GM12864 (cell line): ENCODE measurements at places on chromosomes 5 and 9.

DNA sequence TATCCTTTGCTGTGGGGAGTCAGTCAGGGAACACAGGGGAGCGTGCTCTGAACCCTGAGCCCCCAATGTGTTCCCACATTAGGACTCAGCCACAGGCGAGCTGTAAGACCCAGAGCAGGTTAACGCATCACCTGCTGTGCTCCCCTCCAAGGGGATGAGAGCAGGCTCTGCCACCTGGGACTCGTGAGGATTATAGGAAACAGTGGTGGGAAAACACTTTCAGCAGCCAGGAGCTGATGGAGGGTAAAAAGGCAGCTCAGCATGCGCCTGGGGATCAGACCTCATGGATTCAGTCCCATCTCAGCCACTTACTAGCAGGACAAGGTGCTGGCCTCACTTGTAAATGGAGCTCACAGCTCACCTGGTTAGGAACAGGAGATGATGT is 9.2 kb downstream of the JADE2 start:
- no peak for DNase-seq

GRCh38 chr9:137021979-137022661 is 5.9 kb downstream of the ABCA2 start:
- DNase-seq, result no peak

DNA sequence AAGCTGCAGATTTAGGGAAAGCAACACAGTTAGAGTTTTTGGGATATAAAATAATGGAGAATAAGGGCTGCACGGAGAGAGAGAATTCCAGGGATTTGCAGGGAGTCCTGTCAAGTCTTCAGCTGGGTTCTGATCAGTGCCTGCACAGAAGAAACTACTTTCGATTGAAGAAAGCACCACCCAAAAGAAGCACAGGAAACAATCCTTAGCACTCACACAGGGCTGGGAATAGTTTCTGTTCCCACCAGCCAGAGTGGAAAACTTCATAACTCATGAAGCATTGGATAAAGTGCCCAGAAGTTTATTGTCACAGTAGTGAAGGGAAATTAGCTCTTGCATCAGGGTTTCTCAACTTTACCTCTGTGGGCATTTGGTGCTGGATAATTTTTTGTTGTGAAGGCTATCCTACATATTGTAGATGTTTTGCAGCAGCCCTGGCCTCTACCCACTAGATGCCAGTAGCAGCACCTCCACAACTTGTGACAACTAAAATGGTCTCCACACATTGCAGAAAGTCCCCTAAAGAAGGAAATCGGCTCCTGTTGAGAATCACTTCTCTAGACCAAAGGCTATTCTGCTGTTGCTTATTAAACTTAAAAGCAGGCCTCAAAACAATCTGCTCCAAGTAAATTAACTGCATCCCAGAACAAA is 71.0 kb upstream of the FAM120A start:
- DNase-seq, result no peak

DNA sequence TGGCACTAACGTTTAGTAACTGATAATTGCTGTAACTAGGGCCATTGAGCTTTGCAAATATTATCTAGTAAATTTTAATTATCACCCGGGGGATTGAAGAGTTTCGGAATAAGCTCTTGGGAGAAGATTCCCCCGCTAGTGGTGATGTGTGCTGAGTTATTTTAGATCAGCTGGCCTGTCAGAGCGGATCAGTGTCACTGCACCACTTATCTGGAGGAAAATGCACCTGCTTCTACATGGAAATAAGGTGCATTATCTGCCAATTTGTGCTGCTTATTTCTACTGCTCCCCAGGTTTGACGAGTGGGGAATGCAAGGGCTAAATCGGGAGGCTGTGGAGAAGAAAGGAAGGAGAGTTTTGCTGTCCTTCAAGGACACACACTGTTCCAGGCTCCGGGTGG is 518.6 kb downstream of the TLE4 start:
- DNase-seq, result no peak

- no peak for DNase-seq
Observed at GRCh38 chr9:86846656-86847055, 100.7 kb downstream of the GAS1 start.

DNA sequence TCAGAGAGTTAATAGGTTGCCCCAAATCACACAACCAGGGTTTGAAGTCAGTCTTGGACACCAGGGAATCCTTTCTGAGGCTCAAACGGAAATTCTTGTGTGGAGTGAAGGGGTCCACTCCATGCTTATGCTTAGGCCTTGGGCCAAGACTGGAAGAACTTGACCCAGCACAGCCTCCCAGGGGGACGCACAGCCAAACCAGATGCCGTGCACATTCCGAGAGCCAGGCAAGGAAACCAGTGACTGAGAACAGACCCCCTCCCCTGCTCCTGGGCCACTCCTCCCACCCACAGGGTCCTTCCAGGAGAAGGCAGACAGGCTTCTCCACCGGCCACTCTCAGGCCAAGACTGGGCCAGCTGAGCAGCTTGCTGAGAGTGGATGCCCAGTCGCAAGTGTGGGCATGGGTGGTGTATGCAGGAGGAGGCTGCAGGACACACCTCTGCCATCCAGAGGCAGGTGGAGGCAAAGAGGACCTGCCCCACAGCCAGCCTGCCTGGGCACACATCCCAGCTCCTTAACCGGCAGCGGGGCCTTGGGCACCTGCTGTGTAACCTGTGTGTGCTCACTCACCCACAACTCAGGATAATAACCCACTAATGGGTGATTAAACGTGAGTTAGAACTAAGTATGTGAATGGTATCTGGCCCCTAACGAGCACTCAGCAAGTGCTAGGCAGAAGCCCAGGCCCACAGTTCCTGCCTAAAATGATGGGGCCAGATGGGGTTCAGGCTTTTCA is 38.0 kb downstream of the NIPAL4 start:
- DNase-seq, result no peak

GRCh38 chr5:61631438-61631941 is 299.4 kb downstream of the ZSWIM6 start:
- DNase-seq, result no peak

DNA sequence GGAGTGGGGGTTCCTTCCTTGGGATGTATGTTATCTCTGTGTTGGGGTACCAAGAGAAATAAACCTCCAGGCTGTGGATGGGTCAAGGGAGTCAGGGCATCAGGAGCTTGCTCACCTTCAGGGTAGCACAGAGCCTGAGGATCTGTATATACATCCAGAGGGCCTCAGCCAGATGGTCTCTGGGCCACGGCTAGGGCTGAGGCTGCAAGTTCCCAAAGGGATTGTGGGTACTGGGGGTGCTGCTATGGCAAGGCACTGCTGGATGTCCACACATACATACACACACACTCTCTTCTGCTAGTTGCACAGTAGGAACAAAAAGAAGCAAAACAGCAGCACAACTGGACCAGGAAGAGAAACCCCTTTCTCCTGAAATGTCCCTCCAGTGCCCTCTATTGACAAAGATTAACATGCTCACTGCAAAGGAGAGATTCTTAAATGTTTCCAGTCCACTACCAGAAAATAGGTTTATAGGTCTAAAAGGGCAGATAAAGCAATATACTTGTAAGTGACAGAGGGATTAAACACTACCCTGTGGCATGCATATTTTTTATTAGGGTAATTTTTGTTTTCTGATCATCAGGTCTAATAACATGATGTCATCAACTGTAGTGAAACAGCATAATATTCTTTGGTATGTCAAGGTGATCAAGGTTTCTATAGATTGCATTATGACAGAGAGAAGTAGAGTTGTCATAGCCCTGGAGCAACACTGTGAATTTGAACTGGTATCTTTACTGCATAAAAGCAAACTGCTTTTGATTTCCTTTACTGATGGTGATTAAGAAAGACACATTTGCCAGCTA is 56.3 kb upstream of the KCNN2 start:
- DNase-seq, result peak; percentile 2

DNA sequence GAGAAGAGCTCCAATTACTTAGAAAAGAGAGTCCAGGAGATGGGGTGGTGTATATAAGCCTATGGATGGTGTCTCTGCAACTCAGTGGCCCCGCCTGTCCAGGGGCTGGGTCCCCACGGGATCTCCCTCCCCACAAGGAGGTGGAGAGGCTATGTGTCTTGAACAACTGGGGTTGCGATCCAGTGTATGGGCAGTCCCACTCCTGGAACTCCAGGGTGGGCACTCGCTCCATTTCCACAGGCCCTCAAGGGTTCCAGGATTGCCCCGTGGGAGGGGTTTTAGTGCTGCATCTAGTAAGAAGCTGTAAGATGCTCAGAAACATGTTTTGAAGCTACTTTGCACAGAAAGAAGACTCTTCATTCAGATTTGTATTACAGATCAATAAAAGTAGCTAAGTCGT is 558 bp upstream of the SMAD5 start:
- no peak for DNase-seq

- no peak for DNase-seq
Observed at GRCh38 chr5:58405175-58405574, 54.7 kb downstream of the PLK2 start.

GRCh38 chr5:145921211-145921610 is 15.2 kb upstream of the SH3RF2 start:
- DNase-seq, result no peak

DNA sequence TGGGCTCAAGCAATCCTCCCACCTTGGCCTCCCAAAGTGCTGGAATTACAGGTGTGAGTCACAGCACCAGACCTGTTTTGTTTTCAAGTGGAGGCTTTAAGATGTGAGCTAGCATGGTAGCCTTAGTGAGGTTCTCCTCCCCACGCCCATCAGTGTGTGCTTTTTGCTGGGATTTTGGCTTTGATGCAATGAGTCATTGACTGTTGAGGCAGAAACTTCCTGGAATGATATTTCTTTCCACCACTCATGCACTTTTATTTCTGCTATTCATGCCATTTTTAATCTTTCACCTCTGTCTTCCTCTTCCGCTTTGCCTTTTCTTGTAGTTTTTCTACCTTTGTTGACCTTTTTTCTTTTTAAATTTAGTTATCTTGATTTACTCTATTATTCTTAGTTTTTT is 4.2 kb upstream of the NFIL3 start:
- no peak for DNase-seq

DNA sequence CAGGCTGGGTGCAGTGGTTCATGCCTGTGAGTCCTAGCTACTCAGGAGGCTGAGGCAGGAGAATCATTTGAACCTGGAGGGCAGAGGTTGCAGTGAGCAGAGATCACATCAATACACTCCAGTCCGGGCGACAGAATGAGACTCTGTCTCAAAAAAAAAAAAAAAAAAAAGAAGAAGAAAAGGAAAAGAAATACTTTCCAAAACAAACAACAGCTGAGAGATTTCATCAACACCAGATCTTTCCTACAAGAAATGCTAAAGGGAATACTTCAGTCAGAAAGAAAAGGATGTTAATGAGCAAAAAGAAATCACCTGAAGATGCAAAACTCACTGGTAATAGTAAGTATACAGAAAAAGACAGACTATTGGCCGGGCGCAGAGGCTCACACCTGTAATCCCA is 8.4 kb downstream of the CCIN start:
- no peak for DNase-seq

DNA sequence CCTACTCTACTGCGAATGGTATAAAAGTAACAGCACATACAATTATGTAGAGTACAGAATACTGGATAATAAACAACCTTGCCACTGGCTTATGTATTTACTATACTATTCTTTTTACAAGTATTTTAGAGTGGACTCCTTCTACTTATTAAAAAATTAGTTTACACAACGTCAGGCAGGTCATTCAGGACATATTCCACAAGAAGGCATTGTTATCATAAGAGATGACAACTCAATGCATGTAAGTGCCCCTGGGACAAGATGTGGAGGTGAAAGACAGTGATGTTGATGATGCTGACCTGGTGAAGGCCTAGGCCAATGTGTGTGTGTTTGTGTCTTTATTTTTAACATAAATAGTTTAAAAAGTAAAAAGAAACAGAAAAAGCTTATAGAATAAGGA is 421.7 kb downstream of the CDH12 start:
- no peak for DNase-seq

GRCh38 chr9:108060175-108060574 is 570.6 kb upstream of the KLF4 start:
- no peak for DNase-seq

- no peak for DNase-seq
Observed at GRCh38 chr5:133990396-133990795, 14.4 kb downstream of the VDAC1 start.

DNA sequence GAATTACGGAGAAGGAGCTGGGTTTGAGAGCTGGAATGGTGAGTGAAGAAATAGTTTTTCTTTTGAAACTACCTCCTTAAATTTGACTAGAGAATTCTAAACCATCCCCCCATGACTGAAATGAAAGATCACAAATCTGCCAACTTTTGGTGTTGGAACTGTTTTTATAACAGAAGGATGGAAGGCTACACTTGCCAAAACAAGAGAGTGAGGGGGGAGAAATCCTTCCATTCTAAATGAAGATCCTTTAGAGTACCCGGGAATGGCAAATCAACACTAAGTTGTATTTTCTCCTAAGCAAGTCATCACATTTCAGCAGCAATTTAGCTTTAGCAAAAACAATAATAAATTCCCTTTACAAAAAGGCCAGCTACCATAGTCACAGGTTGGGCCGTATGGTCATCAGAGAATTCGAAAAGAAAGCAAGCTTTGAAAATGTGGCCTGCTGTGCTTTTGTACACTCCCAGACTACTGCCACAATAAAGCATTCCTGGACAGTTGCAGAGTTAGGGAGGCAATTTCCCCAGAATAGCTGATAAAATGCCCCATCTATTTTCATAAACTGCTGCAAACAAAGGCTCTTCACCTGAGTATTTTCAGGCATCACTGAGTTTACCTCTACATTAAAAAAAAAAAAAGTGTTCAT is 25.0 kb upstream of the FREM1 start:
- no peak for DNase-seq

- no peak for DNase-seq
Observed at GRCh38 chr5:150577378-150578139, 62.9 kb upstream of the SYNPO start.

DNA sequence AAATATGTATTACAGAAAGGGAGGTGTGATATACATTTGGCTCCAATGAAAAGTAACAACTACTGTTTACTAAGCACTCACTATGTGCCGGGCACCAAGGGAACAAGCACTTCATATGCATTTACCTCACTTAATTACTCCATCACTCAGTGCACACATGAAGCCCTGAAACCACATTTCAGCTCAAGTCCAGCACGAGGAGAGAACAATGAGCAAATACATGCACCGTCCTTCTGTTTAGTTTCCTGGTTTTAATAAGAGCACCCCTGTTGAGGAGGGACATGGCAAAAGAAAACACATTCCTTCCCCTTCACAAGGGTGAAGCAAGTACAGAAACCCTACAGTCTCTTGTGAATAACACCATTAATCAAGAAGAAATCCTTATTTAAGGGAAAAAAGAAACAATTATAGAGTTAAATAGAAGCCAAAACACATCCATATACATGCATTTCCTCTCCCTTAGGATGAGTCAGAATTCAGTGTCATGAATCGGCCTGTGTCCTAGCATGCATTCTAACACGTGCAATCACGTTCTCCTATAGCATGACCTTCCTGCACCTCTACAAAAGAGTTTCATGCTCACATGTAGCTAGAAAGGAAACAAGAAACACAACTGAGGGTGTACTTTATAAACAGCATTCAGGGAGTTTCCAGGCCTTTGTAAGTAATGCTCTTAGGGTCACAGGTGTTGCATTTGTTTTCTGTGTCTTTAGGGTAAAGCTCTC is 411.6 kb downstream of the BNC2 start:
- DNase-seq, result peak; percentile 61
